ENCODE measurements at places on chromosomes 4 and X. TPM values are rescaled to one million over a fixed set of nuclear protein-coding genes. Genes with fewer than 3 reads are reported as not detected.

GRCh38 chr4:95106408-95106928, 348.7 kb downstream of the BMPR1B start:
- DNase-seq, result no peak
- H3K27me3 ChIP-seq, result peaks cover 5% of the 10 kb centered on the region
- no peaks in the 10 kb centered on the region for H3K36me3 ChIP-seq
- no peak overlapping the region for H3K27ac ChIP-seq

GRCh38 chrX:120795301-120795700, 80.4 kb downstream of the CT47B1 start:
- H3K27ac ChIP-seq, result no peak overlapping the region
- peaks cover 4% of the 10 kb centered on the region for H3K4me1 ChIP-seq
- peaks cover 6% of the 10 kb centered on the region for H3K27me3 ChIP-seq
- no peak overlapping the region for H3K4me3 ChIP-seq
- DNase-seq, result no peak
- no peaks in the 10 kb centered on the region for H3K36me3 ChIP-seq

DNA sequence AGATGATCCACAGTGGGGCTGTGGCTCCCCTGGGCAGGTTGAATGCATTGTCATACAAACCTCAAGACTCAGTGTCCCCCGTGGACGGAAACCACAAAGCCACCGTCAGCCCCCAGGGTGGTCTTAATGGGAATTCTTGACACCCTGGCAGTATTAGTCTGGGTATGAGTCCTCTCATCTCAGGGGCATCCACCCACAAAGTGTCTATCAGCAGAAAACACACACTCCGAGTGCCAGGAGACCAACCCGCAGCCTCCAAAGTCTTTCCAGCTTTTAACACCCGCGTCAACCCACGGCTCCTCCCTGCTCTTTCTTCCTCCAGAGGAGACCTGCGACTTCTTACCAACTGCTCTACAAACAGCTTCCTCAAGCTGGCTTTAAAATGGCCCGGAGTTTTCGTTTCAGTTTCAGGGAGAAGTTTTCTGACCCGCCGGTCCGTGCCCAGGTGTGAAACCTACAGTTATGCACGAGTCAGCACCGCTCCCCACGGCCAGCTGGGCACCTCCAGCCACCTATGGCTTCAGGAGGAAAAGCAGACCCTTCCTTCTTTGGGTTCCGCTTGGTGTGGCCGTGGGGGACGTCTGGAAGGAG, 14.4 kb upstream of the ASMTL start:
- H3K27ac ChIP-seq, result no peak overlapping the region
- H3K27me3 ChIP-seq, result peaks cover 34% of the 10 kb centered on the region
- peak; percentile 36 for DNase-seq
- no peak overlapping the region for H3K4me3 ChIP-seq

- H3K36me3 ChIP-seq, result peaks cover 36% of the 10 kb centered on the region
- no peak overlapping the region for H3K4me3 ChIP-seq
- no peak for DNase-seq
- H3K27me3 ChIP-seq, result no peaks in the 10 kb centered on the region
These were observed 14.1 kb upstream of the STX18 start for GRCh38 chr4:4555916-4556315.

Gene RAB9B
- total RNA-seq, result 1.9 TPM

Gene FAM9C
- 0.44 TPM for total RNA-seq

Gene HTN1
- total RNA-seq, result not detected

Gene ZMAT1
- total RNA-seq, result 13.5 TPM
